Activated CD8-positive, alpha-beta memory T cell treated with anti-CD3 and anti-CD28 coated beads for 4 hours (primary cell): ENCODE measurements at places on chromosomes 5 and 9.

DNA sequence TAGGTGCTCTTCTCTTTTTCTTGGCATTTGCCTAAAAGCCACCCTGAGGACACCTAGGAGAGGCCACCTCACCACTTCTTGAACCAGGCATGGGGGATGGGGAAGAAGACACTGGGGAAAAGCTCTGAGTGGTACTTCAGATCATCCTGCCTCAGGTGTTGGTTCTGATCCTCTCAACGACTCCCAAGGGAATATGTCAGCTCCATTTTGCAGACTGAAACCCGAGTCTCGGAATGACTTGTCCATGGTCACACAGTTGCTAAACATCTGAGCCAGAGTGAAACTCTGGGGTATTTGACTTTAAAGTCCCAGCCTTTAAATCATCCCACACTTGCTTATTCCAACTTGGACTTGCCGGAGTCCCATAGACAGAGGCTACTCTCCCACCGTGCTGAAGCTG is 120.6 kb upstream of the GABRP start:
- DNase-seq = no peak

DNA sequence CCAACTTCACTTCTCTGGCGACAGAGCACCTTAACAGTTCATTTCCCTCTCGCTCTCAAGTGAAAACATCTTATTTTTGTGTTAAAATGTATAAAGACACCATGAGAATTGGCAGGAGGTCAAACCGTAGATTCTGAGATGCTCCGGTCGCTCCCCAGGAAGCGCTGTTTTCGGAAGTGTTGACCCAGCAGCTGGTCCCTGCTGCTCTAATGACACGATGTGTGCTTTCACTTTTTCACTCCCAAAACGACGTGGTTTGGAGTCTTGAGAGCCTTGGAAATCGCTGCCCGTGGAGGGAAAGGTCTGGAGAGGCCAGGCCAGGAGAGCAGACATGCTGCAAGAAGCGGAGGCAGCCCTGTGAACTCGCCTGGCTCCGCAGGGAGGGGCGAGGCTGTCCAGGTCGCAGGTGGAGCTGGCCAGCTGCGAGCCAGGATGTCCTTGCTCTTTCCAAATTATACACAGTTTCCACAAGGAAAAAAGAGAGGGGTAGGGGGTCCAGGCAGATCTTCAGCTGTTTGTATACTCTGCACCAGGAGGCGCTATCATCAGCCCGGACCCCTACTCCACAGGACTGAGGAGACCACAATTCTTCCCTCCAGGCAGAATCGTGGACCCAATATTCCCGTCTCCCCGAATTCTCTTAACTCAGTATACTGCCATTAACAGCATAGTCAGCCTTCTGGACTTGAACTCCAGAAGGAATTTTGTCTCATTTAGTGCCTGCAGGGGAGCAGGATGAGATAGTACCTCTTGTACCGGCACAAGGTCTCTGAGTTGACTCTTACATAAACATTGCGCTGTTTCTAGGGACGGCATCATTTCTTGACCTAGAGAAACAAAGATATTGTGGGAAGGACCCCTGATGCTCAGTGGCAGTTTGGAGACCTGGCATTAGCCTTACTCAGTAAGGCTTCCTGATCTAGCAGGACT is 248.6 kb upstream of the ANKRD55 start:
- DNase-seq = no peak

- DNase-seq = no peak
Measured at GRCh38 chr5:66582499-66583165, 13.6 kb upstream of the MAST4 start.

- DNase-seq = no peak
Measured at GRCh38 chr9:97666907-97667686, 30.0 kb downstream of the XPA start.

GRCh38 chr9:91949392-91949945 is 559 bp downstream of the ROR2 start:
- DNase-seq = no peak

DNA sequence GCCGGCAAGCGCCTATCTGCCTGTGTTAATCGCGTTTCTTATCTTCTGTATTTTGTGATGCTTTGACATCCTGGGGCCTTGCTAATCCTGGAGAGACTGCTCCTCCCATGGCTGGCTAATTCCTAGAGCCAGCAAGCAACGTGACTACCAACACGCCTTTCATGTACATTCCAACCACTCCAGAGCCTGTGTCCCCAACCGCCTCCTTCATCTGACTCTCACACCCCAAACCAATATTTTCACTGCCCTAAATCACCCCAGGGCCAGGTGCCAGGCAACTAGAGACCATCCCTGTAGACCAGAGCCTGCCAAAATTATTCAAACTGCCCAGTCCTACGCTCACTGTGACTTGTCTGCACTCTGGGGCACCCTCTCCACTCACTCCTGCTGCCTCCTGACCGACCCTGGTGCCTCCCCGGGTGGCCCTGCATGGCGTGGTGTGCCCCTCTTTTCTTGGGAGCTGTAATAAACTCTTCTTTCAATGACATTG is 50.5 kb upstream of the COL5A1 start:
- no peak for DNase-seq

- no peak for DNase-seq
Measured at GRCh38 chr5:66595756-66596635, at the start of gene MAST4. MAST4 (plus strand) TSS chr5:66596393; CDS start chr5:66596656, 263 bp downstream.

- no peak for DNase-seq
Measured at GRCh38 chr9:9045572-9045971, 1246.0 kb upstream of the DMAC1 start.

- no peak for DNase-seq
Measured at GRCh38 chr5:99928490-99928889, 606.7 kb upstream of the FAM174A start.

DNA sequence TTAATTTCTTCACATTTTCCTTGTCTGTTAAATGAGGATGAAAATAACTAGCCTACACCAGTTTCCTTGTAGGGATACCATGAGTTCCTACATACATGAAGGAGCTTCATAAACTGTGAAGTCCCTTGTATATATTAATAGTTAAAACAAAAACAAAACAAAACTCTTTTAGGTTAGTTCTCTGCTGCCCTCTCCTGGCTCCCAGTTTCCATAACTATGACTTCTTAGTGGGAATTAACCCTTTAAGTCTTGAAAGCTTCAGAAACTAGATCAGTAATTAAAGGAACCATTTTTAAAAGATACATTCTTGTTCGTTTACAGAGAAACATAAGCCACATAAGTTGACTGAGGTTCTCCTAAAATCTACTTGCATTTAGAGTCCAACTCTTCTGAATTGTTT is 500.0 kb upstream of the C9orf72 start:
- DNase-seq = no peak

GRCh38 chr5:32143617-32144377 is 30.3 kb downstream of the GOLPH3 start:
- DNase-seq = no peak

- DNase-seq = no peak
Measured at GRCh38 chr9:35135988-35136387, 20.3 kb upstream of the ATOSB start.

- no peak for DNase-seq
Measured at GRCh38 chr9:11755951-11756350, 937.2 kb upstream of the TYRP1 start.

GRCh38 chr5:149719666-149720065 is 10.4 kb upstream of the PPARGC1B start:
- DNase-seq = no peak

- no peak for DNase-seq
Measured at GRCh38 chr9:22036866-22037626, 27.9 kb upstream of the CDKN2B start.

- DNase-seq = no peak
Measured at GRCh38 chr9:96062031-96062430, 186.5 kb downstream of the ERCC6L2 start.

DNA sequence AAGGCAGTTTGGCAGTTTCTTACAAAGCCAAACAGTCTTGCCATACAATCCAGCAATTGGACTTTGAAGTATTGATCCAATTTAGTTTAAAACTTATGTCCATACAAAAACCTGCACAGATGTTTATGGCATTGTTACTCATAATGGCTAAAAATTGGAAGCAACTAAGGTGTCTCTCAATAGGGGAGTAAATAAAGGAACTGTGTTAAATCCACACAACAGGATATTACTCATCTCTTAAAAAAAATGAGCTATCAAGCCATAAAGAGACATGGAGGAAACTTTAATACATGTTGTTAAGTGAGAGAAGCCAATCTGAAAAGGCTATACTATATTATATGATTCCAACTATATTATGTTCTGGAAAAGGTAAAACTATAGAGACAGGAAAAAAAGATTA is 313.6 kb upstream of the CD180 start:
- DNase-seq = no peak

- no peak for DNase-seq
Measured at GRCh38 chr9:133788819-133789717, 50.9 kb upstream of the SARDH start.

DNA sequence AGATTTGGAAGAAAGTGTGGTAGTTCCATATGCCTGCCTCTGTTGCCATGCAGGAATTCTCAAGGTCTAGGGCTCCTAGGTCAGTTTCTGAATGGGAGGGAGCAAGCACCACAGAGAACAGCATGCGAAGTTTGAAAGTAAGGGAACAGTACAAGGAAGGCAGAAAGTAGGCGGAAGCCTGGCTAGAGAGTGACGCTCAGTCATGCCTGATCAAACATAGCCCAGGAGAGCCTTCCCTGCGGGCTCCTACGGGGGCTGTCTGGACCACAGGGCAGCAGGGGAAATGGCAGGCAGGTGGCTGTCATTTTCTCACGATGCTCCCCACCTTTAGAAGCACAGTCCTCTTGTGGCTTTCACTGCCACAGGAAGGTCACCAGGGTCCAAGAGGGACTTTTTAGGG is 12.8 kb upstream of the STC2 start:
- no peak for DNase-seq

- DNase-seq = no peak
Measured at GRCh38 chr9:130658893-130659698, 5.3 kb upstream of the PRDM12 start.

- DNase-seq = no peak
Measured at GRCh38 chr9:106883626-106884190, 20.7 kb downstream of the ZNF462 start.

GRCh38 chr5:154862766-154863165 is 4.3 kb downstream of the CNOT8 start:
- no peak for DNase-seq

- DNase-seq = no peak
Measured at GRCh38 chr5:169415371-169415770, 114.4 kb upstream of the SLIT3 start.

- DNase-seq = no peak
Measured at GRCh38 chr5:167952278-167952995, 339.0 kb upstream of the WWC1 start.

DNA sequence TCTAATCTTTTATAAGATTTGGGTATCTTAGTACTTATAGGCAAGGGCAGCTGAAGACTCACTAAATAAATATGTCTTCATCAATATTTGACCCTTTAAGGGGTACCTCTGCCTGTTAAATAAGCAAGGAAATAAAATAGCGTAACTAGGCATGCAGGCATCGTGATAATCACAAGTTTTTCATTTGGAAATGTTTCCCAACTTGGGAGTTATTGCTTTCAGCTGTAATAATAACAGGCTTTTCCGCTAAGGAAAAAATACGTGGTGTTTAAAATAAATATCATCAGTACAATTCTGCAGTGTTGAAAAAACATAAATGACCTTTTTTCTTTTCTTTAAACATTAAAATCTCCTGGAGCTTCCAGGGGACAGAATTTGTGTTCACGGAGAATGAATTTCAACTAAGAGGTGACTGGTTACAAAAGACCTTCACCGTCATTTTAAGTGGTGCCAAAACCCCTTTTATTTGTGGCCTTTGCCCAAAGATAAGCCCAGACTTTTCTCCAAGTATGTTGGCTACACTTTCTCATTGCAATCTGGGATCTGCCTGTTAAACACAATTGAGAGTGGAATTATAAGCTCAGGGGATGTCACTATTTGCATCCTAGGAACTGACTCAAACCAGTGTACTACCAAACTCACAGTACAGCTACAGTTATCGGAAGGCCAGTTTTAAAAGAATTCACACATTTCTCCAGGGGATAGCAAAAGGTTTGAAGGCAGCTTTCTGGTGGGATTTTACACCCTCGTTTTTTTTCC is 218.6 kb downstream of the FBXL7 start:
- no peak for DNase-seq

DNA sequence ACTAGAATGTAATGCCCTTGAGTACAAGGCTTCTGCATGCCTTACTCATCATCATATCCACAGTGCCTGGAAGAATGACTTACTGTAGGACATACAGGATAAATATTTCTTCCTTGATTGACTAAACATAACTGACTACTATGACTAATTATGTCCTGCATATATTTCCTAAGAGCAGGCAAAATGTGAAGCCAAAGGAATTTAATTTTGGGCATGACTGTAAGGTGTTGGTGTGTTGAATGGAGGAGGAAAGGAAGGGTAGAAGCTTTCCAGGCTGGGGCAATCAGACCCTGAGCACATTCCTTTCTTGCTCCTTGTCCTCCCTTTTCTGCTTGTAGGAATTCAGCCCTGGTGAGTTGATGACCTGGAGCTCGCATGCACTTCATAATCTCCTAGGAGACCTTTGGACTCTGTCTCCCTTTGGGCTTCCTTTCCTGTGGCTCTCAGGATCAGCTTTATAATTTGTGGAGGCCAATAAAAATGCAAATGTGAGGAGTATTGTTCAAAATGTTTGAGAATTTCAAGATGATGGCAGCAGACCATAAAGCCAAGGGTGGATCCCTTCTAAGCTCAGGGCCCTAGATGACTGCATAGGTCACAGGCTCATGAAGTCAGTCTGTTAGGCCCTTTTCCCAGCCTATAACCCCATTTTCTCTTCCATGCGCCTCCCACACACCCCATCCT is 174.0 kb downstream of the HMHB1 start:
- DNase-seq = no peak

- DNase-seq = no peak
Measured at GRCh38 chr5:177537389-177538361, 16.7 kb downstream of the FAM193B start.

- DNase-seq = no peak
Measured at GRCh38 chr5:76325326-76325725, 77.8 kb upstream of the IQGAP2 start.

DNA sequence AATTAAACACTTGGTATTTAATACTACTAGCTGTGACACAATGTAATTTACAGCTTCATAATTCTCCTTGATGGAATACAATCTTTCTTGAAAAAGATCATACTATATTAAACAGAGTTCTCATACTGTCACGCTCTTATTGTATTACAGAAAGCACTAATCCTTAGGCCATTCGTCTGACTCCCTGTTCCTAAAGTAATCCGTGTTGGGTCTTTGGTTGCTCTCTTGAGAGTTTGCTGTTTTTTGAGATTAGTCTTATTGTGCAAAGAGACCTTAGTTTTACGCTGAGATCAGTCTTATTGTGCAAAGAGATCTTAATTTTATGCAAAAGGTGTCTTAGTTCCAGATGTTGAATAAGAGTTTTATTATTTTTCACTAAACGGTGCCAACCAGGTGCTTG is 190.6 kb downstream of the ISL1 start:
- DNase-seq = no peak
